AML-193 (cell line): ENCODE measurements at places on chromosomes 5 and 9.

GRCh38 chr5:91281401-91281800 is 101.7 kb downstream of the ARRDC3 start:
- DNase-seq: no peak

GRCh38 chr9:108885643-108886348 is 23.7 kb downstream of the ACTL7A start:
- DNase-seq: no peak

DNA sequence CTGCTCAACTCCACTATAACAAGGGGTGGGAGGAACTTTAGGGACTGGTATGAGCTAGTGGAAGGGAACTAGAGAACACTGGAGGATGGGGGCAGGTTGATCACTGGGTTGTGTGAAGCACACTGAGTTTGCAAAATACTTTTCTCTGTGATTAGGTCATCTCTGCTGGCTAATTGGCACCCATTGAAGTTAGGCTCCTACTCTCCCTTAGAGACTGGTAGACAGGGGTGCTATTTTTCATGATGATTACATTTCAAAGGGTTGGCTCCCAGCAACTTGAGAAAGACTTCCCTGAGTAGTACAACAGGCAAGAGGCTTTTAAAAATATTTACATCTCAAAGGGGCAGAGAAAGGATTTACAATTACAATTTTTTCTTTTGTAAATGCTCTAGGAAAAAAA is 50.4 kb upstream of the MTAP start:
- no peak for DNase-seq

DNA sequence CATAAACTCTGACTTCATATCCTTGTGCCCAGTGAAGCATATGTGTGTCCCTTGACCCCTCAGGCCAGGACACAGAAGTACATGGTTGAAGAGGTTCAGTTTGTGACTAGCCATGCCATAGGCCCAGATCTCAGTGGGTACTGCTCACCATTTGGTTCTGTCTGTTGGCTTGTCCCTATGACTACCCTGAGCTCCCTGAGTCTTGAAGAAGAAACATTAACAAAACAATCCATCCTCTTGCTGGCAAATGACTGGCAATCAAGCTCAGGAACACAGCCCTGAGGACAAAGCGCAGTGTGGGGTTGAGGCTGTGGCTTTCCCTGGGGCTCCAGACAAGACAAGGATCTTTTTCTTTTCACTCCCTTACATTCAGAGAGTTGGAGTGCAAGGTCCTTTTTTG is 46.3 kb downstream of the TNFAIP8 start:
- DNase-seq: no peak

DNA sequence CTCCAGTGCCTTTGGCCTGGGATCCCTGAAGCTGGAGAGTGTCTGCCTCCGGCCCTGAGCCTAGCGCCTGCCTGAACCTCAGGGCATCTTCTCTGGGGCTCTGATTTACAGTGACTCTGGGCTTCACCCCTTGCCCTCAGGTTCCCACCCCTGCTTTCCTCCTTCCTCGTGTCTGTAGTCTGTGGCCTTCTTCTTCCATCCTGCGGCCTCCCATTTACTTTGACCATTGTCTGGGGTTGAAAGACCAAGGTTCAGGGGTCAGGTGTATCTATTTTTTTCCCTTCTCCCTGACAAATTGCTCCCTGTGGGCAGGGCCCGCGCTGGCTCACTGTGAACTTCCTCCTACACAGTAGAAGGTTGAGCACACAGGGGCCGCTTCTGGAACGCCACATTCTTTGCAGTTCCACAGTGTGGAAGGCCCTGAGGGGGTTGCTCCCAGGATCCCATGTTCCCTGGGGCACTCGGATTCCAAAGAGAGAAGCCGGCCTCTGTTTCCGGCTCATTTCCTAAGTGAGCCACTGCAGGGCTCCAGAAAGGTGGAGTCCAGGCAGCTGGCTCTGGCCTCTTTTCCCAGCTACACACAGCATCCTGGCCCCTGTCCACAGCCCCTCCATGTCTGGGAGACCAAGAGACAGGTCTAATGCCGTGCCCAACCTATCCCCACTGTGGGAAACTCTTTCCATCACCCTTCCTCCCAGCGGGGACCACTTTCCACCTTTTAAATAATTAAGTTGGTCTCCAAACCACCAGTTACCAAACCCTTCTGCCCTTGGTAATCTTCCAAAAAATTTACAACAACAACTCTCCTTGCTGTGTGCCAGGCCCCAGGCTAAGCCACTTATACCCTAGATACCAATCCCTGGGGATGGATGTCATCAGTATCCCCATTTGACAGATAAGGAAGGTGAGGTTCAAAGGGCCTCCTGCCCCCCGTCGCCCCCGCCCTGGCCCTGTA is 140.3 kb upstream of the IER5L start:
- DNase-seq: no peak

DNA sequence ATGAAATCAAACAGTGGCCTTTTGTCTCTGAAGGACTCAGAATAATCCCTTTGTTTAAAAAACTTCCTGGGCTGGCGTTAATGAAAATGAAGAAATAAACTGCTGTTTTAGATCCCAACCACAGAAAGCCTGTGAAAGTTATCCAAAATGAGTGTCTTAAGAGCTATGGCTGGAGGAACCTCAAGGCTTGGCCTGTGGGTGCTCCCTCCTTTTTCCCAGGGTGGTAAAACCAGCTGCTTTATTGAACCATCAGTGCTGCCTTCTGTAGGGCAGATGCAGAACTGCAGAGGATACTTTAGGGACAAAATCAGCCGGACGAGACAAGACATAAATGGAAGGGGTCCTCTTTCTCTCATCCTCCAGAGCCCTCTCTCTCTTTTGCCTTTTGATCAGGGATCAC is 100.9 kb downstream of the SMARCA2 start:
- DNase-seq: peak; percentile 25

- no peak for DNase-seq
These were observed 180.8 kb downstream of the TMEM232 start for GRCh38 chr5:110545716-110546115.

DNA sequence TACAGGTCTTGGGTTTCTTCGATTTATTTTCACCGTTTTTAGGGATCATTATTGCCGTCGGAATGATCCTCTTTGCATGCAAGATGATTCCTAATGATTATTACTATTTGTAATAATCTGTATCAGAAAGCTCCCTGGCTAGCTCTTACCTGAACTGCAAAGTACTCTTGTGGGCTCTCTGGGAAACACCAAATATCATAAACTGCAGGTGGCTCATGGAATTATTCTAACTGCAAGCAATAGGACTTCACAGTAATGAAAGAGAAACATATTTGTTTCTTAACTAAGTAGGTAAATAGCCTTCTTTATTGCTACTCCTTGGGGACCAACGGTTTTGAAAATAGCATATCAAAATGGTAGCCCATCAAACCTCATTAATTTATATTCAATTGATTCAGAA is 219.4 kb downstream of the NFIB start:
- no peak for DNase-seq
